ENCODE measurements at places on chromosomes 4 and X. TPM values are rescaled to one million over a fixed set of nuclear protein-coding genes. Genes with fewer than 3 reads are reported as not detected.
A peak's percentile ranks its signal among the peaks of the same experiment; 100 is the strongest.

GRCh38 chr4:174222266-174222872 lies 61.1 kb downstream of the FBXO8 start:
- peak; percentile 66 for DNase-seq
- H3K27me3 ChIP-seq: no peaks in the 10 kb centered on the region
- no peak overlapping the region for H3K27ac ChIP-seq
- H3K4me1 ChIP-seq: no peaks in the 10 kb centered on the region
- no peak overlapping the region for H3K4me3 ChIP-seq
- H3K36me3 ChIP-seq: no peaks in the 10 kb centered on the region

DNA sequence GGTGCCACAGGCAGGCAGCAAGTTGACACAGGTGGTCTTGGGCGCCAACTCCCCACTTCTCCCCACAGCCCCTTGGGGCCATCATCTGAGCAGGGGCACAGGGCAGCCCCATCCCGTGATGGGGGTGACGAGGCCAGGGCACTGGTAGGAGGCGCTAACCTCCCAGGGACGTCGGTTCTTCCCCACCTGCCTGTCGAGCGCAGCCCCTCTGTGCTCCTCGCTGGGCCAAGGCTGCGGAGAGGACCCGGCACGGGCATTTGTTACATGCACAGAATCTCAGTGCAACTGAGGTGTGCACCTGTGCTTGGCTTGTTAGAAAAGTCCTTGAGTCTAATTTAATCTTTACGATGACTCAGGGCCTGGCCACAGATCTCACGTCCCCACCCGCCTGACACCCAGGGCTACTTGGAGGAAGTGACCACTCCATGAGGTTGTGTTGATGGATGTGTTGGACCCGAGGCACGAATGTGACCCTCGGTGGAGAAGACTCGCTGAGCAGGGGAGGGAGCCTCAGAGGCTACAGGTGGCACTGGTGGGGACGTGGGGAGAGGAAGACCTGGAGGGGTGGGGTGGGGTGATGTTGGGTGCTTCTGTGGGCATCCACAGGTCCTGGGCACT lies 3.1 kb upstream of the SH3TC1 start:
- no peaks in the 10 kb centered on the region for H3K36me3 ChIP-seq
- H3K27ac ChIP-seq: no peak overlapping the region
- no peak overlapping the region for H3K4me3 ChIP-seq
- DNase-seq: no peak

DNA sequence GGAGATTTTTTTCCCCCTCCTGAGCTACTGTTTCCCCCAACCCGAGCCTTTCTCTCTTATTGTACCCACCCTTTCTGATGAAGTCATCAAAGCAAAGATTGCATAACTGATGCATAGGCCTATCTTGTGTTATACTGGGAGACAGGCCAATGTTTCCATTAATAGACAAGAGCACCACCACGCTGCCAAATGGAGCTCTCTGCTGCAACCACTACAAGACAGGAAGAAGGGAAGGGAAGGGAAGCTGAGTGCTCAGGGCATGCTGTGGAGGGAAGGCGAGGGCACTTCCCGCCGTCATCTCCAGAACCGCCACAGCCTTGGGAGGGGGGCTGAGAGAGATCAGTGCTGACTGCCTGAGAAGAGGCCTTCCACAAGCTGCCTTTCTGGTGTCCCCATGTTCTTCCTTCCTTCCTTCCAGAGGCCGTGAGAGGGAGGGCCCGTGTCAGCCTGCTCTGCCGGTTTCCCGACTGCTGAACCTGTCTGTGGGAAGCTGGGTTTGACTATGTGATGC lies 75.0 kb downstream of the MGST2 start:
- no peak for DNase-seq
- no peaks in the 10 kb centered on the region for H3K27me3 ChIP-seq
- H3K4me3 ChIP-seq: no peak overlapping the region
- peaks cover 45% of the 10 kb centered on the region for H3K4me1 ChIP-seq

MAGEB5 gene
- total RNA-seq: not detected

DNA sequence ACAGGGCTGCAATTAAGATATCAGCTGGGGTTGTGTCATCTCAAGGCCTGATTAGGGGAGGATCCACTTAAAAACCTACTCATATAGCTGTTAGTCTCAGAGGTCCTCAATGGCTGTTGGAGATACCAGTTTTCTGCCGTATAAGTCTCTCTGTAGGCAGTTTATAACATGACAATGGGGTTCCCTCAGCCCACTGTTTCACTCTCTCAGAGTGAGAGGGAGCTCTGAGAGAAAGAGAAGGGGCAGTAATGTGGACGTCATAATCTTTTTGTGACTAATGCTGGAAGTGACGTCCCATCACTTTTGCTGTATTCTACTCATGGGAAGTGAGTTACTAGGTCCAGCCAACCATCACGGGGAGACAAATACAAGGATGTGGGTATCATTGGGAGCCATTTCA lies 70.3 kb downstream of the STIM2 start:
- H3K4me1 ChIP-seq: peaks cover 45% of the 10 kb centered on the region
- peak overlapping the region; percentile 15 for H3K27ac ChIP-seq
- H3K4me3 ChIP-seq: no peak overlapping the region
- no peaks in the 10 kb centered on the region for H3K27me3 ChIP-seq
- no peak for DNase-seq

Data from Karpas-422 (cell line).